ENCODE measurements at places on chromosomes 5 and 9.

- DNase-seq = no peak
Measured at GRCh38 chr9:18228101-18228500, 245.9 kb upstream of the ADAMTSL1 start.

GRCh38 chr9:38424918-38425317, 664 bp upstream of the IGFBPL1 start:
- DNase-seq = no peak

GRCh38 chr9:128226412-128226801, 23.2 kb downstream of the DNM1 start:
- no peak for DNase-seq

DNA sequence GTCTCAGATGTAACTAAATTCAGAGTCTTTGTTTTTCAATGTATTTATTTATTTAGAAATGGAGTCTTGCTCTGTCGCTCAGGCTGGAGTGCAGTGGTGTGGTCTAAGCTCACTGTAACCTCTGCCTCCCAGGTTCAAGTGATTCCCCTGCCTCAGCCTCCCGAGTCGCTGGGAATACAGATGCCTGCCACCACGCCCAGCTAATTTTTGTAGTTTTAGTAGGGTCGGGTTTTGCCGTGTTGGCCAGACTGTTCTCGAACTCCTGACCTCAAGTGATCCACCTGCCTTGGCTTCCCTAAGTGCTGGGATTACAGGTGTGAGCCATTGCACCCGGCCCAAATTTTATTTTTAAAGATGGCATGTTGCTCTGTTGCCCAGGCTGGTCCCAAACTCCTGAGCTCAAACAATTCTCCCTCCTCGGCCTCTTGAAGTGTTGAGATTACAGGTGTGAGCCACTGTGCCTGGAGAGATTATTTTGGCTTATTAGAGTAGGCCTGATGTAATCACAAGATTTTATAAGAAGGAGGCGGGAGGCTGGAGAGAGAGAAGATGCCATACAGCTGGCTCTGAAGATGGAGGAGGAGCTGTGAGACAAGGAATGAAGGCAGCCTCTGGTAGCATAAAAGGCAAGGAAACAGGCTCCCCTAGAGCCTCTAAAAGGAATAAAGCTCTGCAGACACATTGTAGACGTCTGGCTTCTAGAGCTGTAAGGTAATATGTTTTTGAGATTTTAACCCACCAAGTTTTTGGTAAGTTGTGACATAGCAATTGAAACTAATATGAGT, 12.9 kb upstream of the KLF9 start:
- no peak for DNase-seq

- no peak for DNase-seq
Measured at GRCh38 chr9:134187110-134187531, 22.8 kb upstream of the RNU6ATAC start.

- no peak for DNase-seq
Measured at GRCh38 chr9:136152543-136152866, 33.8 kb upstream of the TMEM250 start.

- DNase-seq = no peak
Measured at GRCh38 chr9:105855987-105856386, 161.6 kb downstream of the TMEM38B start.

DNA sequence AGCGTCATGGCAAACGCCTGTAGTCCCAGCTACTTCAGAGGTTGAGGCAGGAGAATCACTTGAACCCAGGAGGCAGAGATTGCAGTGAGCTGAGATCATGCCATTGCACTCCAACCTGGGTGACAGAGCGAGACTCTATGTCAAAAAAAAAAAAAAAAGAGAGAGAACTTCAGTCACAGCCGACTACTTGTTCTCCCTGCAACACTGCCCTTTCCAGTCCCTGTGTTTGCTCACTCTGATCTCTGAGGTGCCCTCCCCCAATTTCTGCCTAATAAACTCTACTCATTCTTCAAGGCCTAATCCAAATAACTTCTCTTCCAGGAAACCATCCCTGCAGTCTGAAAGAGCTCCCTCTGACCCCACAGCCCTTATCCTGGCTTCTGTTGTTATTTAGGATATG, 28.1 kb downstream of the GFRA3 start:
- DNase-seq = no peak

DNA sequence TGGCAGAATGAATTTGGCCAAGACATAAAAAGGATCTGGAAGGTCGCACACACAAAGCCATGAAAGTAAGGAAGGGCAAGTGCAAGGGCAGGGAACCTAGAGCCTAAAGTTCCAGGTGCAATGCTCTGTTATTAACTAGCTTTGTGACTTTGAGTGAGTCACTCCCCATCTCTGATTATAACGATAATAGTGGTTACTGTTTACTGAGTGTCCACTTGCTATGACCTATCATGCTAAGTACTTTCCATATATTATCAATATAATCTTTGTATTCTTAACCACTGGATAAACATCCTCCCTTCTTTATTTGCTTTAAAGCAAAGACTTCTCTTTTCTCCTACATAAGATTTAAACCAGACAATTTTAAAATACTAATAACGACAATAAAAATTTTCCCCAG, 504.6 kb upstream of the BRINP1 start:
- DNase-seq = no peak

DNA sequence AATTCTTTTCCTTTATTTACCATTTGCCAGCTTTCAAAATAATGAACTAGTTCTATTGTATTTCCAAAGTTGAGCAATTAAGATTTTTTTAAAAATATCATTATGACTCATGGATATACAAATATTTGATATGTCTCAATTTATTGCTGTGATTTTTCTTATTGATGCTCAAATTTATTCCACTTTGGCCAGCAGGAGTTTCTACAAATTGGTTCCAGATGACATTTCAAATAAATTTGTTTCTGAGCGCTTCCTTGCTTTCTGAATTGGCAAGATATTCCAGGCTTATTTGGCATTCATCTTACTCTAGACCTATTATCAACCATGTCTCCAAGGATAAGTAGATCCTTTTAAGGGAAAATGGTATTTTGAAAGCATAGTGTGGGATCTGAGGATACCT, 58.5 kb upstream of the TJP2 start:
- peak; percentile 76 for DNase-seq

- DNase-seq = no peak
Measured at GRCh38 chr9:17870722-17871121, 291.9 kb downstream of the SH3GL2 start.

GRCh38 chr5:117433818-117434217, 859.2 kb upstream of the SEMA6A start:
- no peak for DNase-seq
